CD4-positive, alpha-beta T cell treated with Interleukin-2 at 100 ng/mL for 4 hours (primary cell): ENCODE measurements at places on chromosomes 16 and 17.

GRCh38 chr17:40452921-40453378 lies 9.7 kb downstream of the IGFBP4 start:
- DNase-seq, result no peak

DNA sequence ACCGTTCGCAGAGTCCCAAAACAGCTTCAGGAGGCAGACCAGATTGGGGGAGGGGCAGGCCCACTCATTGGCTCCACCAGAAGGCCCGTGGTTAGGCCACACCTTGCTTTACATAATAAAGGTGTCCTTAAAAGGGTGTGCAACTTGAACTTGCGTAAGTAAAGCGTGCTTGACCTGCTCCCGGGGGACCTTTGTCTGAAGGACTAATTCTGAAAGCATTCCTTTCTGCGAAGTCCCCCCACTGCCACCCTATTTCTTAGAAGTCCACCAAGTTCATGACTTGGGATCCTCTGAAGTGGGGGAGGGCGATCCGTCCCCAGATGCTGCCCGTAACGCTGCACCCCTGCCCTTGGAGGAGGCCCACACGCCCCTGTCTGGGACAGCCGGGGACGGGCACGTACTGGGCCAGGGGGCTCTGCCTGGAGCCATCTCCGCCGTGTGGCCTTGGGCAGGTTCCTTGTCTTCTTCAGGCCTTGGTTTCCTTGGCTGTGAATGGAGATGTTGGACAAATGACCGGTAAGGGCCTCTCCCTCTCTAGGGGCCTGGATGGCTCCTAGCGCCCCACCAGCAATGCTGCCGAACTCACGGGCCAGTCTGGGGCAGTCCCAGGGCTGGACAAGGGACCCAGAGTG lies 823 bp upstream of the ZNF469 start:
- no peak for DNase-seq

GRCh38 chr16:75289189-75289588 lies 37.8 kb upstream of the BCAR1 start:
- no peak for DNase-seq

- DNase-seq, result no peak
These were observed 21.3 kb downstream of the PGS1 start for GRCh38 chr17:78399693-78400144.

DNA sequence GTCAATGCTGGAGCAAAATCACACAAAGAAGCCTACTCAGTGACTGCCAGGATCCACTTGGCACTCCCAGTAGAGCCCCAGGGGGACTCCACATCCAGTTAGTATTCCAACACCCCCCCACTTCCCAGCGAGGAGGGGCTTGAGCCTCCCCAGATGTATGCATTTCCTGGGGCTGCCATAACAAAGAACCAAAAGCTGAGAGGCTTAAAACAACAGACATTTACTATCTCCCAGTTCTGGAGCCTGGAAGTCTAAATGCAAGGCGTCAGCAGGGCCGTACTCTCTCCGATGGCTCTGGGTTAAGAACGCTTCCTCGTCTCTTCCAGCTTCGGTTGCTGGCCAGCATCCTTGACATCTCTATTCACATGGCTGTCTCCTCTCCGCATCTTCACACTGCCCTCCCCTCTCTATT lies 23.0 kb upstream of the GNA13 start:
- no peak for DNase-seq

- no peak for DNase-seq
These were observed 20.5 kb downstream of the MPHOSPH6 start for GRCh38 chr16:82149536-82149935.

GRCh38 chr16:69754469-69755310 lies at the start of gene NOB1:
NOB1 (minus strand) TSS chr16:69754926; CDS start chr16:69754910, 16 bp downstream.
- DNase-seq, result peak; percentile 98

DNA sequence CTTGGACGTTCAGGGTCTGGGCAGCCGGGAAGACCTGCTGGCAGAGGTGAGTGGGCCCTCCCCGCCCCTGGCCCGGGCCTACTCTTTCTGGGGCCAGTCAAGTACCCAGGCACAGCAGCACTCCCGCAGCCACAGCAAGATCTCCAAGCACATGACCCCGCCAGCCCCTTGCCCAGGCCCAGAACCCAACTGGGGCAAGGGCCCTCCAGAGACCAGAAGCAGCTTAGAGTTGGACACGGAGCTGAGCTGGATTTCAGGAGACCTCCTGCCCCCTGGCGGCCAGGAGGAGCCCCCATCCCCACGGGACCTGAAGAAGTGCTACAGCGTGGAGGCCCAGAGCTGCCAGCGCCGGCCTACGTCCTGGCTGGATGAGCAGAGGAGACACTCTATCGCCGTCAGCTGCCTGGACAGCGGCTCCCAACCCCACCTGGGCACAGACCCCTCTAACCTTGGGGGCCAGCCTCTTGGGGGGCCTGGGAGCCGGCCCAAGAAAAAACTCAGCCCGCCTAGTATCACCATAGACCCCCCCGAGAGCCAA lies 8.6 kb upstream of the ABCC3 start:
- peak; percentile 51 for DNase-seq

DNA sequence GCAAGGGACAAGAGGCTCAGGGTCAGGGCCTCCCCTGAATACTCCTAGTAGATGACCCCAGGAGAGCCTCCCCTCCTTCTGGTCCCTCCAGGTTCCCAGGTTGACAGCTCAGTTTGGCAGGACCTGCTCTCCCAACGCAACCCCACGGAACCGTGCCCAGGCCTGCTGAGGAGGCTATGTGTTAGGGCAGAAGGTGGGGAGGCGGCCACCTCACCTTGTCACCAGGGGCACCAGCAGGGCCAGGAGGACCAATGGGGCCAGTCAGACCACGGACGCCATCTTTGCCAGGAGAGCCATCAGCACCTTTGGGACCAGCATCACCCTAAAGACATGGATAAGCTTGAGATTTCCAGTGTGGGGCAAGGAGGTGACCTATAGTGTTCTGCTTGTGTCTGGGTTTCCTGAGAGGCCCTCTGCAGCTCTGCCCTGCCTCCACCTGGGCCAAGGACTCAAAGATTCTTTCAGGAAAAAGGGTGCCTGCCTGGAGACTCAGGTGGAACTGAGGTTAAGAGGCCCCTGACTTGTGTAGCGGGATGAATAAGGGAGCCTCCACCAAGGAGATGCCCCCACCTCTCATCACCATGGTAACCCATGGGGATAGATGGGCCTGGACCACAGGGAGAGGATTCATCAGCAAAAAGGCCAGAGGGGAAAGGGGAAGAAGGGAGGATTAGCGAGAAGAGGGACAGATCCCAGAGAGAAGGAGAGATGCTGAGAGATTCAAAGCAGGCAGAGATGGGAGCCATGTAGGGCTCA lies 10.7 kb downstream of the COL1A1 start:
- DNase-seq, result no peak
